ENCODE measurements at places on chromosomes 7 and 10.

DNA sequence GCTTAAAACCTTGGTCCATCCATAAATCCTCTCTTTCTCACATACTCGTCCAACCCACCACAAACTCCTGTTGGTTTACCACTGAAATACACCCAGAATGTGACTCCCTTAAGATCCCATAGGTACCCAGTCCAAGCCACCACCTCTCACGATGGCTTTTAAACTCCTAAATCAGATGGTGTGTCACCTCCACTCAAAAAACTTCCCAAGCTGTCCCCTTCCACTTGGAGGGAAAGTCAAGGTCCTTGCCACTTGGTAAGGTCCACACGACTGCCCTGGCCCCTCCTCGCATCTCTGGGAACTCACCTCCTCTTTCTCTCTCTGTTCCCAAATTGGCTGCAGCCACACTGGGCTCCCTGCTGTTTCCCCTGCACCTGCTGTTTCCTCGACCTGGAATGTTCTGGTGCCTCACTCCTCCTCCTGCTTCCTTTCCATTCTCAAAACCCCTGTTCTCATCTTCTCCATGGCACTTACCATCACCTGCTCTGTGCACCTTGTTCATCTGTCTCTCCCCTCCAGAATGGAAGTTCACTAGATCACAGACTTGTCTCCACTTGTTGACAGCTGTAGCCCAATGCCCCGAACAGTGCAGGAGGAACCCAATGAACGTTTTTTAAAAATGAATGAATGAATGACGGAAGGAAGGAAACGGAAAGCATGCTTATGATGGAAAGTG is 23.0 kb downstream of the ZFAND2A start:
- no peak for DNase-seq

GRCh38 chr7:157685430-157686284 is 348.9 kb downstream of the DNAJB6 start:
- DNase-seq = no peak

- DNase-seq = no peak
These were observed 133.1 kb upstream of the PPP1R3A start for GRCh38 chr7:114051871-114052331.

DNA sequence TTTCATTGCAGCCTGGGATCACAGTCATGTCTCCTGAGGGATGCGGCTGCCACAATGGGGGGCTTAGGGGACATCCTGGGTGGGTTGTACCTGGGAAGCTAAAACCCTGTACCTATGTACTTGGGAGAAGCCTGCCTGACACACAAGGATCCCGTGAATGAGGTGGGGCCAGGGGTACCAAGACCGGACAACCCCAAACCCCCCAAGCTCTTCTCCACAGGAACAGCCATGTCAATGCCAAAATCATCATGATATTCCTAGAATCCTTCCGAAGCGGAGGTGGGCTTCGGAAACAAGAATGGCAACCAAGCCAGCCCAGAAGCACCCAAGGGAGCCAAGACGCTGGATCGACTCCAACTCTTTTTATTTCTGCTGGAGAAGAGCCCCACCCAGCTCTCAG is 260.3 kb upstream of the TCERG1L start:
- no peak for DNase-seq

GRCh38 chr10:83427101-83427500 is 712.2 kb upstream of the GHITM start:
- no peak for DNase-seq

DNA sequence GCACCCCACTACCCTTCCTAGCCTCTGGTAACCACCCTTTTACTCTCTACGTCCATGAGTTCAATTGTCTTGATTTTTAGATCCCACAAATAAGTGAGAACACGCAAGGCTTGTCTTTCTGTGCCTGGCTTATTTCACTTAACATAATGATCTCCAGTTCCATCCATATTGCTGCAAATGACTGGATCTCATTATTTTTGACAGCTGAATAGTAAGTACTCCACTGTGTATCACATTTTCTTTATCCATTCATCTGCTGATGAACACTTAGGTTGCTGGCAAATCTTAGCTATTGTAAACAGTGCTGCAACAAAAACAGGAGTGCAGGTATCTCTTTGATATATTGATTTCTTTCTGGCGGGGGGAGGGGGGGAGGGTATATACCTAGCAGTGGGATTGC is 106.2 kb downstream of the ZFAND4 start:
- no peak for DNase-seq

GRCh38 chr7:1298051-1298930 is 65.6 kb downstream of the UNCX start:
- no peak for DNase-seq

Data from central memory CD4-positive, alpha-beta T cell (primary cell).